A549 treated with AZD2906 at 1 μM for 4 hours (cell line): ENCODE measurements at places on chromosomes 11 and 22. TPM values are rescaled to one million over a fixed set of nuclear protein-coding genes. Genes with fewer than 3 reads are reported as not detected.

Gene BUD13
- total RNA-seq = 11.1 to 13.9 TPM (median 11.8 TPM) in 5 replicates

Gene IRF7
- total RNA-seq = 4.5 to 8.4 TPM (median 7.3 TPM) in 5 replicates

Gene ACR
- total RNA-seq = 0.06 to 0.08 TPM in 2 of 5 replicates, not detected in the others

Gene SHANK2
- 6.8 to 8.6 TPM (median 7.8 TPM) in 5 replicates for total RNA-seq

Gene RRAS2
- total RNA-seq = 56.1 to 62.6 TPM (median 58.4 TPM) in 5 replicates
